ENCODE measurements at places on chromosomes 6 and 20.

DNA sequence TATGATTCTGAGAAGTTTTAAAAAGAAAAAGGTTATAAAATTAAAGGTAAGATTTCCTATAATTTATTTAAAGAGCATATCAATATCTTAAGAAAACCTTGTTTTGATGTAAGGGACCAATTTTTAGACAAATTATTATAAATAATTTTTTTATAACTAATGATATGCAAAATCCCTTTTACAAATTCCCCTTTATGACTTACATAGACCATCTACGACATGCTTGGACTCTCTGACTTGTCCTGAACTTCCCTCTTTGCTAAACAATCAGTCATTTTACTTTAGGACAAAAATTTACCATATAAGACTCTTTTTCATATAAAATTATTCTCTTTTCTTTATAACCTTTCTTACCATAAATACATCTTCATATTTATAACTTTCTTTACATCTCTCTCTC, 15.3 kb upstream of the ANGPT4 start:
- peaks cover 11% of the 10 kb centered on the region for H3K27me3 ChIP-seq
- no peak for DNase-seq
- H3K36me3 ChIP-seq: peaks cover 2% of the 10 kb centered on the region
- no peak overlapping the region for H3K27ac ChIP-seq

DNA sequence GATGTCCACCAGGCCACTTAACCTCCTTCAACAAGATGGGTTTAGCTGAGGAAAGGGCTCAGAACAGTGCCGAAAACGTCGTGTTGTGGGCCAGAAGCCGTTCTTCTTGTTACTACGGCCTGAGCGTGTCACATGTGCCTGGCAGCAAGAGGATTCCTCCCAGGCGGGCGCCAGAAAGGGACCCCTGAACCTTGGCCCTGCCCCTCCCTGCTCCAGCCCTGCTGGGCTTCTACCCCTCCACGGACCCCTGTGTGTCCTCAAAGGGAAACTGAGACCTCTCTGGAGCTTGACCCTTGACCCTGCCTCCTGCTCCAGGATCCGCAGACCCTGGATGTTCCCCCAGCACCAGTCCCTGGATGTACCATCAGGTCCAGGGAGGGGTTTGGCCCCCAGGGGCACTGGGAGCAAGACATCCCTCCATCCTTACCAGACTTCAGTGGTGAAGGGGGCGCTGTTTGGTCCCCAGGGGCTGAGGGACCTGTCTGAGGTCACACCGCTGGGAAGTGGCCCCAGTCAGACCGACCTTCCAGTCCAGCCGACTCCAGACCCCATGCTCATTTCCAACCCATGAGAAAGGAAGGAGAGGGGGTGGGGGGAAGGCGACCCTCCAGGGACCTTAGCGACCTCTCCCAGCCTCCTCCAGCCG, 10.1 kb downstream of the HRH3 start:
- H3K27me3 ChIP-seq: peaks cover 9% of the 10 kb centered on the region
- no peaks in the 10 kb centered on the region for H3K4me1 ChIP-seq
- no peak for DNase-seq
- H3K4me3 ChIP-seq: no peak overlapping the region

GRCh38 chr6:31952140-31952805, 6.4 kb downstream of the CFB start:
- H3K4me1 ChIP-seq: peaks cover 2% of the 10 kb centered on the region
- H3K4me3 ChIP-seq: no peak overlapping the region
- H3K27me3 ChIP-seq: no peaks in the 10 kb centered on the region
- no peak for DNase-seq
- peak overlapping the region; percentile 67 for H3K27ac ChIP-seq

GRCh38 chr6:14224359-14225103, 107.0 kb downstream of the CD83 start:
- DNase-seq: no peak
- peaks cover 23% of the 10 kb centered on the region for H3K4me1 ChIP-seq
- H3K4me3 ChIP-seq: peak overlapping the region; percentile 43
- H3K27ac ChIP-seq: peak overlapping the region; percentile 63
- no peaks in the 10 kb centered on the region for H3K27me3 ChIP-seq

DNA sequence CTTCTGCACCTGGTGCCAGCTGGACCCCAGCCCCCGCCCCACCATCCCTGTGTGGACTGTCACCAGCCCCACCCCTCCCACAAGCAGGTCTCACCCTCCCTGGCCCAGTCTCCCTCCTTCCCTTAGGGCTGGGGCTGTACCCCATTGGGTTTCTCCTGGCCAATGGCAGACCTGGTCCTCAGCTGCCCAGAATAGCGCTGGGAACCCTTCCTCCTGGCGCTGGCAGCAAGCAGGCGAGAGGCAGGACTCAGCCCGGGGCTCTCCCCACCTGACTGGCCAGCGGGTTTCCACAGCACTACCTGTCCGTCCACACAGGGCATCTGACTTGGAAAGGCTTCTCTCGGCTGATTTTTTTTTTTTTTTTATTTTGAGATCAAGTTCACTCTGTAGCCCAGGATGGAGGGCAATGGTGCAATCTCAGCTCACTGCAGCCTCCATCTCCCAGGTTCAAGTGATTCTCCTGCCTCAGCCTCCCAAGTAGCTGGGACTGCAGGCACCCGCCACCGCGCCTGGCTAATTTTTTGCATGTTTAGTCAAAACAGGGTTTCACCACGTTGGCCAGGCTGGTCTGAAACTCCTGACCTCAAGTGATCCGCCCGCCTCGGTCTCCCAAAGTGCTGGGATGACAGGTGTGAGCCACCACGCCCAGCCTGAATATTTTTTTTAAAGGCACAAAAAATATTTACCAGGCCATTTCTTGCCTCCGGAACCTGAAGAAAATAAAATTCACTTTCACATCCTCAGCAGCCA, 21.6 kb upstream of the CHRNA4 start:
- no peaks in the 10 kb centered on the region for H3K4me1 ChIP-seq
- DNase-seq: no peak
- no peak overlapping the region for H3K27ac ChIP-seq
- peaks cover 10% of the 10 kb centered on the region for H3K27me3 ChIP-seq

Measured in memory B cell (primary cell).